ENCODE measurements at places on chromosomes 3 and 15.

DNA sequence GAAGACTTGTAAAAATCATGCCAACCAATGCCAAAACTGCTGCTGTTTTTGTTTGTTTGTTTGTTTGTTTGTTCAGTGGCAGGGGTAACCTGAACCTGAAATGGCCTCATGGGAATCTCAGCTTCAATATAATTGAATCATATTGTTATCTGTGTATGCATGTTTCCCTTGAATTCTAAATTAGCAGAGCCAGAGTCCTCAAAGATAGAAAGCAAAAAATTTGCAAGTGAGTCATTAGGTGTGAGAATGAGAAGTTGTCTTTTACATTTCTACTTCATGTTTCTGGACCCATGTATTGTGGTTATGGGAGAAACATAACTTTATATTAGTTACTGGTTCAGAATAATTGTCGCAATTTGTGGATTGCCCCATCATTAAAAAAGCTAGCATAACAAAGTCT is 249.2 kb downstream of the DOCK3 start:
- DNase-seq: no peak

DNA sequence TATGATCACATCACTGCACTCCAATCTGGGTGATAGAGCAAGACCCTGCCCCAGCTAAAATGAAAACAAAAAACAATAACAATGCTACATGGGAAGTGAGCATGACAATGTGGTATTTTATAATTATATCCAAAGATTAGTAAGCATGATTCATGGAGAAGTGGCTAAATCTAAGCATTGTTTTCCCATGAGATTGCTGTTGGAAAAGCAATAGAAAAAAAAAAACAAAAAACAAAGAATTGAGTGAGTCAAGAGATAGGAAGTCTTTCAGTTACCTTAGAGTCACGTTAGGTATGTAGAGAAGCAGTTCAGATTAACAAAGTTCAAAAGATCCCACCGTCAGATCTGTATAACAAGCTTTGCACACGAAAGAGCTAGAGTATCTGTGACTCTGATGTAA is 210.3 kb upstream of the CNTN6 start:
- DNase-seq: no peak

DNA sequence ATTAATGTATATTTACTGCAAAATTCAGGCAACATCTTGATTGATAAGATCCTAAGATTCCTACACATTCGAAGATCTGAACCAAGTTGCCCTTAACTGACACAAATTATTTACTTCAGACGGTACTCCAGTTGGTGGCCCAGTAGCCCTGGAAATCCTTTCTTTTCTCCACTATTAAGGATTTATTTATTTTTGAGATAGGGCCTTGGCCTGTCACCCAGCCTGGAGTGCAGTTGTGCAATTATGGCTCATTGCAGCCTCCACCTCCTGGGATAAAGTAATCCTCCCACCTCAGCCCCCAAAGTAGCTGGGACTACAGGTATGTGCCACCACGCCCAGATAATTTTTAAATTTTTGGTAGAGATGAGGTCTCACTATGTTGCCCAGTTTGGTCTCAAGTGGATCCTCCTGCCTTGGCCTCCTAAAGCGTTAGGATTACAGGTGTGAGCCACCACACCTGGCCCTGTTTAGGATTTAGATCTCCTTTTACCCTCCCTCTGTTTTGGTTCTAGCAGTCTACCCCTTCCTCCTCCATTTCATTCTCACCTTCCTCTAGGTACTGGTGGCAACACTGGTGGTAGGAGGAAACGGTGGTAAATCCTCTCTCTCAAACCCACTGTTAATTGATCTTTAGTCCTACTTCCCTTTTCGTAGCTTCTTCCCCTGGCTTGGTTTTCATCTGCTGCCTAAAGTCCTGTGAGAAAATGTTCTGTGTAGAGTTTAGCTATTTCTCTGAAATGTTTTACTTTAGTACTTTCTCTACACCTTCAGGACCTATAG is 12.7 kb upstream of the ZNF609 start:
- DNase-seq: no peak

DNA sequence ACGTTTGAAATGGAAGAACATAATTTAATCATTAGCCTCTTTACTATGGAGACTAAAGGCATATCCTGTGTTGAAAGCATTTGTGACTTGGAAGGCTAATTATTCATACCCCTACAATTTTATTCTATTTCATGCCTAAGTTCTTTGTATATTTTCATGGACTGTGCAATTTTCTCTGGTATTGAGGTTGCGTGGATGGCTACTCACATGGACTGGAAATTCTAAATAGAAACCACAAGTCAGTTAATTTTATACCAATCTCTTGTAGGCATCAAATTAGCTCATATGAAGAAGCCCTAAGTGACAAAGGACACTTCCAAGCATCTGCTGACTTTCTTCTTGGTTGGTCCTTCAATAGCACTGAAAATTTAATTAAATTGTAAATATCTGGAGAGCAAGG is 1353.5 kb downstream of the ROBO1 start:
- no peak for DNase-seq

GRCh38 chr3:58683001-58683458 is 16.5 kb upstream of the FAM3D start:
- no peak for DNase-seq

Data from effector memory CD4-positive, alpha-beta T cell (primary cell).